ENCODE measurements at places on chromosomes 7 and 10.
A peak's percentile ranks its signal among the peaks of the same experiment; 100 is the strongest.

- DNase-seq, result peak; percentile 16
Observed at GRCh38 chr10:58513188-58514110, 777 bp downstream of the BICC1 start.

GRCh38 chr10:24502006-24502405 lies 221.7 kb downstream of the ARHGAP21 start:
- no peak for DNase-seq

DNA sequence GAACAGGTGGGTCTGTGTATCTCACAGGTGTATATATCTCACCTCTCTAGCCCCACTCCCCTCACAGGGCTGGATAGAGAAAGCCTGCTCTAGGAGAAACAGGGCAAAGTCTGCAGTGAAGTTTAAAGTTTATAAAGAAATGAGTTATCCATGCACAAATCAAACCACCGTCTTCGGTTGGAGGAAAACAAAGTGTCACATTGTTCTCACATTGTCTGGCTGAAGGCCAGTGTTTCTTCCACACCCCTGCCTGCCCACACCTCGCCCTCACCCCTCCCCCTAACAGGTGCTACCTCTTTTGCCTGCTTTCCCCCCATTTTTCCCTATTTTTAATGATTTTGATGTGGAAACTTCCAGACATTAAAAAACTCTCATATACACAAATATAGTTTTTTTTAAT lies 25.8 kb downstream of the AQP1 start:
- DNase-seq, result no peak

DNA sequence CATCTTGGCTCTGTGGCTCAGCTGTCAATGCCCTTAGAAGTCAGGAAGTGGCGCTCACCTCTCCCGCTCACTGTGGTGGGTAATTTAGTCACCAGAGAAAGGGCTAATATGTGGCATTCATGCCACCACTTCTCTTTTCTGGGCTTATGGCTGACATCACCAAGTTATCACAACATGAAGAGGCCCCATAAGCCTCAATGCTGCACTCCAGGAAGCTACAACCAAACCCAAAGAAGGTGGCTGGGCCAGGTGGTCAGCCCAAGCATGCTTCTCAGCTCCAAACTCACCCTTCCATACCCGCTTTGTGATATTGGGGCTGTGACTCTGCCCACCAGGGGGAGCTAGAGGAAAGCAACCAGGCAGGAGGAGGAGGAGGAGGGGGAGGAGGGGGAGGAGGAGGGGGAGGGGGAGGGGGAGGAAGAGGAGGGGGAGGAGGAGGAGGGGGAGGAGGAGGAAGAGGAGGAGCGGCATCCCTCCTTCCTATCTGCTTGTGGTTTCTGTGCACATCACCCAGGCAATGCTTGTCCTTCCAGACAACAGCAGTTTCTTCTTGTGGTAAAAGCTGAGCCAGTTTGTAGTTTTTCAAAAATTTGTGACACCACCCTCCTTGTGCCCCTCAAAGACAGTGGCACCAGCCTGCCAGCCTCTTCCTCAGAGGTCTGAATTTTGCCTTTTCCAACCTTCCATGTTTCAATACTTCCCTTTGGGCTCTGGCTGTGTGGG lies 42.1 kb downstream of the CYP26A1 start:
- DNase-seq, result no peak

DNA sequence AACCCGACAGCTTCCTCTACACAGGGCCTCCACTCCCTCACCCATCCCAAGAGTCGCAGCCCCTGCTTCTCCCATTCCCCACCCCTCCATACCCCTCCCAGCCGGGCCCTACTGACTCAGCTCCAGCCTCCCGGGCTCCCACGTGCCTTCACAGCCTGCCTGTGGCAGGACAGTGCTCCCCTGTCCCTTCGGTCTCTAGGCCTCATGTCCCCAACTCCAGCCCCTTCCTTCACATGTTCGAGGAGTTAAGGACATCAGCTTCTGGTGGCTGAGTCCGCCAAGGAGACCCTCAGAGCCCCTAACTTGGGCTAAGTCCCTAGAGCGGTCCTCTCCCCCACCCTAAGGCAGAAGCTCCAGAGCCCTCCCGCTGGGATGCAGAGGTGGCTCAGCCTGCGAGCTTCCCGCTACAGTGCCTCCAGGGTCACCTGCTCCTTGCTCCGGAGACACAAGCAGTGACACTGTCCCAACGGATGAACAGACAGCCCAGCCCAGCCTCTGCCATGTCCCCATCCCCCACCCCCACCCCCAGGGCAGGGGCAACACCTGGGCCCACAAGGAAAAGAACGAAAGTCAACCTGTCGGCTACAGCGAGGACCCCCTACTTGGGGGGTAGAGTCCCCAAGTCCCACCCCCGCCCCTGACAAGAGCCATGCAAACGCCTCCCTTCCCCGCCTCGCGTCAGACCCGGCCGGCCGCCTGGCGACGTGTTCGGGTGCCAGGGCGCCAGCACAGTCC lies 716 bp downstream of the SMARCD3 start:
- no peak for DNase-seq

DNA sequence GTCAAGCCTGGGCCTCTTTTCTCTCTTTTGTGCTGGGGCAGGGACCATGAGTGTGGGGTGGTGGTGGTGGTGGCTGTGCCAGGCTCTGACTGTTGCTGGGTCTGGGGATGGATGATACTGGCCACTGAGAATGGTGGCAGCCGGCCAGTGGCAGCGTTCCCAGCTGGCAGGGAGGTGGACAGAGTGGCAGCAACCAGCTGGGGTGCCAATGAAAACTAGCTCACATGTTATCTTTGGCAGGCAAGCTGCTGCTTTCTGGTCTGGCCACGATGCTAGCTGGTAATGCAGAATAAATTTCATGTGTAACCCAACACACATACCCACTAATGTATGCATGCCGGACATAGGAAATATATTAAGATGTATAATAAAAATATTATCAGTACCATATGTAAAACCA lies 95.0 kb upstream of the SLC26A5 start:
- peak; percentile 18 for DNase-seq

DNA sequence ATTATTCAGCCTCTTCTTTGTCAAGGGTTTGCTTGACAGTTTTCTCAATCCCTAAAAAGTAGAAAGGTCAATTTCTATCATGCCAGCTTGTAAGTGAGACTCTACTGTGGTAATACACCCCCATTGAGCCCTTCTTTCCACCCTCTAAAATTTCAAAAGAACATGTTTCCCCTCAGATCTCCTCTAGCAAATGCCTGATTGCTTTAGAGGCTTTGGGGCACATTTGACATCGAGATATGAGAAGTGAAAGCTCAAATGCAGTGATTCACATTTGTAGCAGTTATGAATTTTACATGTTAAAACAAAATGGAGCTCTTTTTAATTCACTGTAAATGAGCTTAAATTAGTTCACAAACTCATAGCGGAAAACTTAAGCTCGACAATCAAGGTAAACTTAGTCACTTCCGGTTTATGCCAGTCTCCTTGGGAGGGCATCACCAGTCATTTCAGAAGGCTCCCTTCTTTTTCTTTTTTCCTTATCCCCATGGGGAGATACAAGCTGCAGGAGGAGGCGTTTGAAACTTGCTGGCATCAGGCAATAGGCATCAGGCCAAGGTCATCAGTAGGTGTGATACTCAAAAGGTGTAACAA lies 55.3 kb upstream of the ADO start:
- DNase-seq, result no peak

- DNase-seq, result no peak
Observed at GRCh38 chr7:75711656-75712514, 26.9 kb downstream of the HIP1 start.

DNA sequence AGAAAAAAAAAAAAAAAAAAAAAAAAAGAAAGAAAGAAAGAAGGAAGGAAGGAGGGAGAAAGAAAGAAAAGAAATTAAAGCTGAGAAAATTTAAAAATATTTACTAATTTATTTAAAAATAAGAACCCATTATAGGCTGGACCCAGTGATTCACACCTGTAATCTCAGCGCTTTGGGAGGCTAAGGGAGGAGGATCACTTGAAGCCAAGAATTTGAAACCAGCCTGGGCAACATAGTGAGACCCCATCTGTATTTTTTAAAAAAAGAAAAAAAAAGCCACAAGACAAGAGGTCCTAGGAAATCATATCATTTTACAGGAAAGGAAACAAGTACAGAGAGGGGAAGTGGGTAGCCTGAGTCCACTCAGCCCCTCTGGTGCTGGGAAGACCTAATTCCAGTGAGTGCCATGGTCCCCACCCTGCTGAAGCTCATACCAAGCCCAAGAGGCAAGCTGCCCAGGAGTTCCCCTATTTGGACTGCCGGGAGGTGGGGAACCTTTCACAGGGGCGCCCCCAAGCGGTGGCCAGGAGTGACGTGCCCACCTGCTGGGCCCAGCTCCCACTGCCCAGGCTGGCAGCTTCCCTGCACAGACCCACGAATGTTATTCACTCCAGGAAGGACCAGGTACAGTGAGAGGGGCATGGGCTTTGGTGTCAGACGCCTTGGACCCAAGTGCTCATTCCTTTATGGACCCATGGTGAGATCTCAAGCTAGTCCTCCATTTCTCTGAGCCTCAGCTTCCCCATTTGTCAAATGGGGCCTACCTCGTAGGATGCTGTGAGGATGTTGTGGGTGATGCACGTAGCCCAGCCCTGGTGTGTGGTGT lies 133.6 kb downstream of the ZMIZ1 start:
- DNase-seq, result no peak

GRCh38 chr7:151430391-151431205 lies 9.3 kb downstream of the CRYGN start:
- no peak for DNase-seq

GRCh38 chr10:95601116-95601719 lies 40.0 kb upstream of the SORBS1 start:
- DNase-seq, result peak; percentile 42

DNA sequence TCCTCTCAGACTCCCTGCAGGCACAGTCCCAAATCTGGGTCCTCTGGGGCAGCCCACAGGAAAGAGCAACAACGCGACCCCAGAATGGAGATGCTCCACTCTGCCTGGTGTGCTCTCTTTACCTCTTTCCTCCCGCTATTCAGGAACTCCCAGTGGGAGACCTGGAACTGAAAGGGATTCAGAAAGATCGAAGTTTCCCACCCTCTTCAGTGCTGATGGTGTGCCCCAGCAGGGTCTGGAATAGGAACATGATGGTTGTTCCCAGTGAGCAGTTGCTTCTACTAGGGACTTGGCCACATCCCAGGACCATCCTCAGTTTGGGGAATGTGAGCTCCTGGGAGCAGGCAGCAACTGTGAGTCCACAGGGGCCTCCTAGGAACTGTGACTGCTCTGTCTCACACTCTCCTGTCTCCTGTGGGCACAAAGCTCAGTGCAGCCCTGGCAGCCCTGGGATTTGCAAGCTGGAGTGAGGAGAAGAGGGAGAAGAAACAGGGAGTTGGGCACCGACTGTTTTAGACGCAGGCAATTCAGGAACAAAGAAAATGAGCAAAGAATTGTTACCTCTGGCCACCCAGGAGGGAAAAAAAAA lies 17.9 kb downstream of the OR6V1 start:
- no peak for DNase-seq

DNA sequence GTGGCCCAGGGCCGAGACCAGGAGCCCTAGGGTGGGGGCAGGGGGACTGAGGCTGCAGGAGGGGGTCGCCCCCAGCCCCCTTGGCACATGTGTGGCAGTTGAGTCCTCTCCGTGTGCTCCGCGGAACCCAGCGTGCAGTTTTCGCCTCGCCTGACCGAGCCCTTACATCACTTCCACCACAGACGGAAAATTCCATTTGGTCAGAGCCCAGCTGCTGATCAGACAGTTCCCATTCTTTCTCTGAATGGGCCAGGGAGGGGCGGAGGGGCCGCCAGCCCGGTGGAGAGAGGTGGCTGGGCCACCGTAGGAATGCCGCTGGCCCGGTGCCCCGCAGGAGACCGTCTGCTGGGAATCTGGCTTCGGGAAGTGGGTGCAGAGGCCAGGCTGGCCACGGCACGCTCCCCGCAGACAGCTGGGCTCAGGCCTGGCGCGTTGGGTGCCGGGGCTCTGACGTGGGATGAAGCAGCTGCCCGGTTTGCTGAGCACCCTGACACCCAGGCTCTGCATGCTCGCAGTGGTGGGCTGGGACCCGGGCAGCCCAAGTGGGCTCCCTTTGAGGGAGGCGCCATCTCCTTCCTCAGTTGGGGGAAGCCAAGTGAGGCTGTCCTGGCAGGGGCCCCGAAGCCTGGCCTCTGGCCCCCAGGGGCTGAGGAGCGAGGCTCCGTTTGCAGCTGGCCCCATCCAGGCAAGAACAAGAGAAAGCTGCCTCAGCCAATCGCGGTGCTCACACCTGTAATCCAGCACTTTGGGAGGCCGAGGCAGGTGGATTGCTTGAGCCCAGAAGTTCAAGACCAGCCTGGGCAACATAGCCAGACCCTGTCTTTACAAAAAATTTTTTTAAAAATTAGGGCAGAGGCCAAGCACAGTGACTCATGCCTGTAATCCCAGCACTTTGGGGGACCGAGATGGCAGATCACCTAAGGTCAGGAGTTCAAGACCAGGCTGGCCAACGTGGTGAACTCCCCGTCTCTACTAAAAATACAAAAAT lies 9.9 kb downstream of the TTYH3 start:
- DNase-seq, result no peak

GRCh38 chr10:62653254-62653653 lies 151.3 kb upstream of the ADO start:
- DNase-seq, result no peak

GRCh38 chr10:114652402-114653368 lies 5.4 kb downstream of the ABLIM1 start:
- no peak for DNase-seq

DNA sequence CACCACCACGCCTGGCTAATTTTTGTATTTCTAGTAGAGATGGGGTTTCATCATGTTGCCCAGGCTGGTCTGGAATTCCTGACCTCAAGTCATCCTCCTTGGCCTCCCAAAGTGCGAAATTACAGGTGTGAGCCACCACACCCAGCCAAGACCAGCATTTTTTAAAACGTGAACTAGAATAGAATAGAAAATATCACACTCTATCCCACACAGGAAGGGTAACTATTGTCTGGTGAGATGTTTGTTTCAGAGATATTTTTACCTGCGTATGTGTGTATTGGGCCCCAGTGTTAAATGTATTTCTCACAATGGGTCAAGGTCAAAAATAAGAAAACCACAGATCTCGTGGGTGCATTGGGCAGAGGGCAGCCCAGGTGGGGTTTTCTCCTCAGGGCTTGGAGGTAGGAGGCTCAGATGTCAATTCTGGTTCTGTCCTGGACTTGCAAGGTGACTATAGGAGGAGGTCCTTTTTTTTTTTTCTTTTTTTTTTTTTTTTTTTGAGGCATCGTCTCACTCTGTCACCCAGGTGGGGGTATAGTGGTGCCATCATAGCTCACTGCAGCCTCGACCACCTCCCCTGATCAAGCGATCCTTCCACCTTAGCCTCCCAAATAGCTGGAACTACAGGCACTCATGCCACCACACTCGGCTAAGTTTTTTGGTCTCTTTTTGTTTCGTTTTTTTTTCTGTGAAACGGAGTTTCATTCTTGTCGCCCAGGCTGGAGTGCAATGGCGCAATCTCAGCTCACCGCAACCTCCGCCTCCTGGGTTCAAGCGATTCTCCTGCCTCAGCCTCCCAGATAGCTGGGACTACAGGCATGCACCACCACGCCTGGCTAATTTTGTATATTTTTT lies 19.0 kb downstream of the SH2B2 start:
- DNase-seq, result no peak

GRCh38 chr10:129509835-129510234 lies 42.8 kb downstream of the MGMT start:
- DNase-seq, result no peak
